Lung (tissue), 17 donors: ENCODE measurements at places on chromosomes 6 and 20. TPM values are rescaled to one million over a fixed set of nuclear protein-coding genes. Genes with fewer than 3 reads are reported as not detected.

The MLIP gene
- 0.51 TPM for total RNA-seq

DNA sequence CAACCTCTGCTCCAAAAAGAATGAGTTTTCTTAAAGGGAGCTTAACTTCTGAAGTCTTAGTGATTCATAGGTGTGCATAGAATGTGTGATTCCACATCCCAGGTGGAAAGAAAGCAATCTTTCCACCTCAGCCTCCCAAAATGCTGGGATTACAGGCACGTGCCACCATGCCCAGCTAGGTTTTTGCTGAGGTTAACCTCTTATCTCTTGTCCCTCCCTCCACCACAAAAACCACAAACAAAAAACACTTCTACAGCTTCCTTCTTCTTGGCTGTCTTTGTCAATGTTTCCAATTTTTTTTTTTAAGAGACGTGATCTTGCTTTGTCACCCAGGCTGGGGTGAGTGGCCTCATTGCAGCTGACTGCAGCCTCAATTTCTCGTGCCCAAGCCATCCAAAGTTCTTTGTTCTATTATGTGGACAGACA is 8.1 kb upstream of the CSE1L start:
- DNase-seq, result no peak

DNA sequence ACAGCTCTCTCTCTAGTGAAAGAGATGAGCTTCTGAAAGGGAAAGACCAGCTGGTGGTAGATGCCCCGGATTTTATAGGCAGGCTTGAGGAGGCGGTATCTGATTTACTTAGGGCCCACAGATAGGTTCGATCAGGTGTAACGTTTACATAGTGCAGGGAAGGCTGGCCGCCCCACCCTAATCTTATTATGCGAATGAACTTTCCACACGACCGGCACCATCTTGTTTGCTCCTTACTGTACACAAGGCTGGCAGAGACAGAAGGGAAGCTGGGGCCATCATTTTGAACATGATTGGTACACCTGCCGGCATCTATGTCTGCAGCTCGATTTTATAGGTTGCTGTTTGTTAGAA is 212.0 kb upstream of the JARID2 start:
- no peak for DNase-seq

DNA sequence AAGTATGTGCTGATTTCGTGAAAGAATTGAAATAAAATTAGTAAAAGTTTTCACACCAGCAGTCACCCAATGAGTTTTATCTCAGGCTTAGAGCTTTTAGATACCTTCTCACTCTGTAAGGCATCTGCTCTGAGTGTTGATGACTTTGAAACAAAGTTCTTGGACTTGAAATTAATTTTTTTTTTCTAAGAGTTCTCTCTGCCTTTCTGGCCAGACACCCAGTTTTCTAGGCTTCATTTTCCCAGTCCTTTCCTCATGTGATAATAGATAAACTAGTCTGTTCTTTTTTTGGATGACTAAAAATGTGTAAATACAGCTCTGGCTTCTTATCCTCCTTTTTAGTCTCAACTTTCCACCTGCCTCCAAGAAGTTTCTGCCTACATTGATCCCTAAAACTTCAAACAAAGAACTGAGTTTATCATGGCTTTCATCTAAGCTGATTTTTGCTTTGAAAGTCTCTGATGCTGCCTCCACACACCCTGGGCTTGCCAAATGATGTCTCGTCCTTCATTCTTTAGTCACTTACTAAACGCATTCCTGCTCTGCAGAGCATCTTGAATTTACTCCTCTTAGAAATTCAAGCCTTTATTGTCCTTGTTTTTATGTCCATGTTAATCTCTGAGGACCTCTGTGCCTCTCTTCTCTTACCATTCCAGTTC is 32.7 kb downstream of the SLX4IP start:
- DNase-seq, result no peak

DNA sequence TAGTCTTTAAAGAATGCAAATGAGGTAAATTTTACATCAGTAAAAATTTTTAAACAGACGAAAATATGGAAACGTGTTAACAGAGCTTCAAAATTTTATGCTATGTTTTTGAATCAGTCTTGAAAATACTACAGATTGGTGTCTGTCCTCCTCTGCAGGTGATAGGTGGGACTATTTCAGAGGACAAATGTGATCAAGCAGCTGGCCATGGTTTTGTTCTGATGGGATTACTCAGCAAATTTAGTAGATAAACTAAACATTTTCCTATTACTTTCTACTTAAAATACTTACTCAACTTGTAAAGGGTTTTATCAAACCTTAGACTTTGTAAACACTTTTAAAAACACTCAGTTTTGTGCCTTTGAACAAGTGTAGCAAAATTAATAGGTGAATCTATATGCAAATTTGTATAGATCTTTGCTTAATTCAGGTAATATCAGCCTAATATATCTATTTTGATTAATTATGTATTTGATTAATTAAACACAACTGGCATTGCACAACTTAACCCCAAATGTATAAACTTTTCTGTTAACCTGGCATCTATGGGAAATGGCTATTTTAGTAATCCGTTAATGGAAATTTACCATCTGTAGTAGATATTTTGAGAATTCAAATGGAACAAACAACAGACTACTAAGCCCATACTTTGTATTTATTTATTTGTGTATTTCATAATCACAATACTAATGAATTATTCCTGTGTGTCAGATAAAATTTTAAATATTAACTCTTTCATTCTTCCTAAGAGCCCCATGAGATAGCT is 22.5 kb downstream of the ADGRB3 start:
- DNase-seq, result peak; percentile 54

The OR12D1 gene
- total RNA-seq, result not detected
